Activated CD8-positive, alpha-beta memory T cell treated with anti-CD3 and anti-CD28 coated beads, Interleukin-2, amount 10 ng/mL, durations not matched to agents 7 days and 5 days (primary cell): ENCODE measurements at places on chromosomes 3 and 15. TPM values are rescaled to one million over a fixed set of nuclear protein-coding genes. Genes with fewer than 3 reads are reported as not detected.

DNA sequence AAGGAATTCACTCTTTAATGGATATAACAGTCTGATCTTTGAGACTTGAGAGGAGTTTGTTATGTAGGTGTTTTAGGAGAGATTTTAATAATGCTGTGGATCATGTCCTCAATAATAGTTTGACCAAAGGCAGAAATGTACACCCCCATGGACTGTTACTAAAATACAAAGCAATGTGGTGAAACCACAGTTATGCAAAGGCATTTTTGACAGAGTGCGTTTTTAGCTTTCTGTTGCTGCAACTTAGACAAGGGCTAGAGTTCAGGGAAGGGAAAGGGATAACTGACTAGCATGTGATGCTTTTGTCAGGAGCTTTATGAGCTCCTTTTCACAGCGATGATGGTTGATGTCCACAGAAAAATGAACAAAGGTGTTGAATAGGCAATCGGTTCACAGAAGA lies 3.6 kb upstream of the STARD5 start:
- peaks cover 24% of the 10 kb centered on the region for H3K4me1 ChIP-seq
- no peaks in the 10 kb centered on the region for H3K36me3 ChIP-seq
- no peaks in the 10 kb centered on the region for H3K27me3 ChIP-seq
- no peak overlapping the region for H3K4me3 ChIP-seq

FOXB1 gene
- total RNA-seq, result 1.2 TPM

SCG5 gene
- 3.5 TPM for total RNA-seq

GRCh38 chr3:38577371-38578080 lies 72.0 kb downstream of the SCN5A start:
- no peak overlapping the region for H3K27ac ChIP-seq
- H3K4me1 ChIP-seq, result no peaks in the 10 kb centered on the region
- DNase-seq, result peak; percentile 33
- H3K4me3 ChIP-seq, result no peak overlapping the region
- H3K36me3 ChIP-seq, result no peaks in the 10 kb centered on the region
- H3K27me3 ChIP-seq, result no peaks in the 10 kb centered on the region

DNA sequence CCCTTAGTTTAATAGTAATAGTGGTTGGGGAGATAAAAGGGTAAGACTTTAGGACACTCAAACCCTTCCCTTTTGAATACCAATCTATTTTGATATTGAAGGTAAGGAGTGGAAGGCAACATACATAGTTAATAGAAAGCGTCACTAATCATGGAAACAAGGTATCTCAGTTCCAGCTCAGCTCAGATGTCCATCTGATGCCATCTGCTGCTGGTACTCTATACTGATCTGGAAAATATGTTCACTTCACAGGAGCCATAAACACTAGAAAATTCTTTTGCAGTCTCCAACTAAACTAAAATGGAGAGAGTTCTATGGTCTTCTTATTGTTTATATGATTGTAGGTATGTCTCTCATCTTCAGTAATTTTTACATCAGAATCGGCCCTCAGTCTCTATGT lies 1777.1 kb downstream of the OTOL1 start:
- no peaks in the 10 kb centered on the region for H3K4me1 ChIP-seq
- DNase-seq, result no peak

DNA sequence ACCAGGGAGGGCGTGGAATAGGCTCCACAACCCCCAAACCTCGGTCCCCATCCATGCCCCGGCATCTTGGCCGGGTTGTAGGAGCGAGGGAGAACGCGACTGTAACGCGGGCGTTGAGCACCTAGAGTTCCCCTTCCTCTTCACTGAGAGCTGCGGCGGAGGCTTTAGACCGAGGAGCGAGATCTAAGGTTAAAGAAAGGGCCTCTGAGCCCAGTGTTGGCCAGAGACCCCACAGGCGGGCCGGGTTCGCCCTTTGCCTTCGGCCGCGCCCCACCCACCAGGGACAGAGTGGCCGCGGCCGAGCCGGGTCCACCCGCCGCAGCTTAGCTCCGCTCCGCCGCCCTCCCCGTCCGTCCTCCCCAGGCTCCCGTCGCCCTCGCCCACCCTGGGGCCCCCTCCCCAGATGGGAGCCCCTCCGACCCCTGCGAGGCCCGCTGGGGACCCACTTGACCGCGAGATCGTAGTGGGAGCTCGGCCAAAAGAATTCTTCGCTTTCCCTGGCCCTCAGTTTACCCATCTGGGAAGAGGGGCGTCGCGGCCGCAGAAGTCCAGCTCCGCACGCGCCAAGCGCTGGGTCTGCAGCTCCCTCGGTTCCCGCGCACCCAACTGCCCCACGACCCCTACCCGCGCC lies 425 bp downstream of the ANPEP start:
- H3K27me3 ChIP-seq, result peaks cover 42% of the 10 kb centered on the region
- H3K36me3 ChIP-seq, result peaks cover 10% of the 10 kb centered on the region
